Astrocyte (in vitro differentiated cells and primary cell): ENCODE measurements at places on chromosomes 2 and 18.
A peak's percentile ranks its signal among the peaks of the same experiment; 100 is the strongest.

GRCh38 chr18:48785091-48785614, 165.6 kb downstream of the SMAD7 start:
- DNase-seq = no peak

DNA sequence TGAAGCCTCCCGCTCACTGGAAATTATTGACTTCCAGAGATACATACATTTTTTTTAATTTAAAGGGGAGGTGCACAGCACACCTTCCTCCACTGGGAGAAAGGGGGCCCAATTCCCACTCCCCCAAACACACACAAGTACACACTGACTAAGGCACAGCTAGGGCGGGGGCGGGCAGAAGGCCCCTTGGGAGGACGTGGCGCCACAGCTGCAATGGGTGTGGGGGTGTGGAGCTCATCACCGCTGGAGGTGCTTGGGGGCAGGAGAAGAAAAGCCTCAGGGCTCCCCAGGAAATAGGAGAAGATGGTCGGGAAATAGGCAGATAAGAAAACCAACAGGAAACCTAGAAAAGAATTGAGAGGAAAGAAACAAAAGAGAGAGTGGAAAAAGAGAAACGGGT, 127.3 kb upstream of the FAM98A start:
- DNase-seq = no peak

DNA sequence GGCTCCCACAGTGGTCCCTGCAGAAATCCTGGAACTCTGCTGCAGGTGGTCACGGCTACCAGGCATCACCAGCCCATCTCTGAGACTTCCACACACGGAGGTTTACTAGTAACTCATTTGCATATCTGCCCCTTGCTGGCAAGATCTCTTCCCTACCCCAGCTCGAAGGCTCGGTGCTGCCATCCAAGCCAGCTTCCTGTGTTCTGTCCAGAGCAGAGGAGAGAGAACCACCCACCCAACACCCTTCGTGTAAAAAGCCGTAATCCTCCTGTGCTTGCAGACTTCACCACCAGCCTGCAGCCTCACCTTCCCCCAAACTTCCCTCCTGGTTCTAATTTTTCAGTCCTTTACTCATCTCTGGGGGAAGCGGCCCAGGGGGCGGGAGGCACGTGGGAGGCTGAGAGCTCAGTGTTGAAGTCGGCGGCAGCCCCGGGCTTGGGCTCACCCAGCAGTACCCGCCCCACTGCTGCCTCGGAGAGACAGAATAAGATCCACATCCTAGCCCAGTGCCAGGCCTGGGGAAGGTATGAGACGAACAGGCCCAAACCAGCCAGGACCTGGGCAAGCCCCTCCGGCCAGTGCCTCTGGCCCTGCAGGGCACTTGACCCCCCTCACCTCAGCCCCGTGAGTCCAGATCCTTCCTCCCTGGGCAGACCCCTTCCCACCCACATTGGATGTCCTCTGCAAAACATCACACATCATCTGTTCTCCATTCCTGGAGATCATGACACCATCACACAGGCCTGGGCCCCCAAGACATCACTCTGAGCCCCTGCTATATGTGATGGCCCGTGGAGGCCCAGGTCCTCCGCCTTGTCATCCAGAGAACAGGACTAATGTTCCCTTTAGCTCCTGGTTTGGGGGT, 145.8 kb upstream of the ID2 start:
- no peak for DNase-seq

GRCh38 chr2:78245394-78246135, 723.4 kb upstream of the LRRTM4 start:
- DNase-seq = no peak

GRCh38 chr2:180505203-180505602, 475.2 kb upstream of the UBE2E3 start:
- DNase-seq = peak; percentile 61

DNA sequence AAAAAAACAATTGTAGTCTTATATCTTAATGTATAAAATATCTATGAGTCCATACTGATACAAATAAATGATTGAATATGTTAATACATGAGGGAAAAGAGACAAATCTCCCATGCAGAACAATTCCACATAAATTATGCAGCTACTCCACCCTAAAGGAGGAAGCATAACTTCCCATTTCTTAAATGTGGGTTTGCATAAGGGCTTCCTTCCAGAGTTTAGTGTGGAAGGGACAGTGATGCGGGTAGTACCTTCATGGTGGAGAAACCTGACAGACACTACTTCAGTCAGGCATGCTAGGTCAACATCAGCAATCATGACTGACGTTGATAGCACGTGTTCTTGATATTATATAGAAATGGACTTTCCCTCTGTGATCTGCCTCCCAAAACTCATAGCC, 146.9 kb upstream of the STON1 start:
- DNase-seq = no peak

DNA sequence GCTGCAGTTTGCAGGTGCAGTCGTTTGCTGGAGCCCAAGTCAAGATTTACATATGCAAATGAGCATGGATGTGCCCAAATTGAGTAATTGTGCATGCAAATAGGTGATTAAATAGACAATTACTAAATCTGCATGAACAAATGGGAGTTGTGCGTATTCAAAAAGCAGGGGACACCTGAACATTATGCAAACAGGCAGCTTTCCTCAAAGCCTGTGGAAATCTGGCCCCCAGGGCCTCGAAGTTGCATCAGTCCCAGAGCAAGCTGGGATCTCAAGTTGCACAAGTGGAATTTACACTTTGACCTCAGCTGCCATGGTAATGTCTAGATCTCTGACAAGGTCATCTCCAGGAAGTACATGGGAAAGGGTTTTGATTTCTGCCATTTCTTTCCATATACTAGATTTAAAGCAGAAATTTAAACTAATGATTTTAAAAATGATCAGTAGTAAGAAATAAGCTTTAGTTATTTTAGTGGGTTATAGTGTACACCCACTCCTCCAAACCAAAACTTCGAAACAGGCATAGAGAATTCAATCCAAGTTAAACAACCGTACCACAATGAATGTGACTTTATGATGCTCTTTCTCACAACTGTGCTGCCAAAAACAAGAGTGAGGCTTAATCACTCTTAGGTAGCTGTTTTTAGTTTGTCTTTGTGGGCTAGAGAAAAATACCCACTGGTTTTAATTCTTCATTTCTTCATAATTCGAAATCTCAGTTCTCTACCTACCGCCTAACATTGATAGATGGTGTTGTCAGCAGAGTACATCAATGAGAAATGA, 110.7 kb downstream of the RND3 start:
- DNase-seq = peak; percentile 66

- DNase-seq = no peak
Observed at GRCh38 chr2:208146006-208146405, at the start of gene CRYGB. CRYGB (minus strand) TSS chr2:208146158; CDS start chr2:208146120, 38 bp downstream.

DNA sequence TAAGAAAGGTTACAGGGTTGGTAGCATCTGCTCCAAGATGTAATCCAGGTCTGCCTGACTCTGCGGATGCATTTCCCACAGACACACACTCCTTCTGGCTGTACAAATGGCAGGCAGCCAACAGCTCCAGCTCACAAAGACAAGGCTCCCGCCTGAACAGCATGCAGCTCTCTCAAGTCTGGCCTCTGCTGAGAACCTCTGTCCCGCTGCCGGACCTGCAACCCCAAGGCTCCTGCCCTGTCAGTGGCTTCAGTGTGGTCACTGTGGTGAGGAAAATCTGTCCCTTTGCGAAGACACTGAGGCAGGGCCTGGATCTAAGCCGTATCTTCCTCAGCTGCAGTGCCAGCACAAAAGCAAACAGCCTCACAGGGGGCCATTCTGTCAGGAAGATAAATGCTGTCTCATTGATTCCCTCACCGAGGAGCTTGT, 469.3 kb upstream of the MEX3C start:
- peak; percentile 1 for DNase-seq

DNA sequence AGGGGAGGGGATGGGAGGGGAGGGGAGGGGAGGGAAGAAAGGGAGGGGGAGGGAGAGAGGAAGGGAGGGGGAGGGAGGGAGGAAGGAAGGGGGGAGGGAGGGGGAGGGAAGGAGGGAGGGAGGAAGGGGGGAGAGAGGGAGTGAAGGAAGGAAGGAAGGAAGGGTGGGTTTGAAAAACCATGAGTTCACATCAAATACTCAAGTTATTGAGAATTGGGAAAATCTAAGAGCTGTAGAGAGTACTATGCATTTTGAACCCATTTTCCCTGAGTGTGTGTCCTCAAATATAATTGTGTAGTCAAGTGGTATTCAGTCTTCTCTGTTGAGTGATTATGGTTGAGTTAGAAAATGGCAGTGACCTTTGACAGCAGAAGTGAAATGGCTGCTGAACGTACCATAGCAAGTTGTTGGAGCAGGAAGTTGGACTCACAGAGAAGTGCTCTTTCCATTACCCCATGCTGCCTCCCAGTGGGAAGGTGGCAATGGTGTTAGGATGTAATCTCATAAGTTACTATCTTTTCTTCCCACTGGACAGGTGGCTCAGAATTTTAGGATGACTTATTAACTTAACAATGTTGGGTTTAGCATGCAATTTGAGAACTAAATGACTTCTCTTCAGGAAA, 214.6 kb downstream of the SETBP1 start:
- DNase-seq = peak; percentile 34

DNA sequence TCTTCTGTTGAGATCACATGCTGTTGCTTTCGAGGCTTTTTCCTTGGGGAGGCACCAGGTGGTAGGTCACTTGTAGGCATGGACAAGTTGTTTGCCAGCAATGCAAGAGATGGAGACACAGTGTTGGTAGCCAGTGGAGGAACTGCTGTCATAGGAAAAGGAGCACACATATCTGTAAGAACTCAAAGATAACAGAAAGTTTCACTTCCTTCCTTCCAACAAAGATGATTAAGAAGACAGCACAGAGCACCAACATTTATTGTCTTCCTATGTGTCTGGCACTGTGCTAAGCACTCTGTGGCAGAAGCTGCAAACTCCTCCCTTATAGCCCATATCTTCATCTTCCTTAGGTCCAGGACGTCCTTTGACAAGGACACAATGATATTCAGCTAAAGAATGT, 64.5 kb upstream of the AMMECR1L start:
- no peak for DNase-seq
